ENCODE measurements at places on chromosomes 7 and 10.

- no peak for DNase-seq
Measured at GRCh38 chr10:3330663-3331062, 158.1 kb upstream of the PITRM1 start.

DNA sequence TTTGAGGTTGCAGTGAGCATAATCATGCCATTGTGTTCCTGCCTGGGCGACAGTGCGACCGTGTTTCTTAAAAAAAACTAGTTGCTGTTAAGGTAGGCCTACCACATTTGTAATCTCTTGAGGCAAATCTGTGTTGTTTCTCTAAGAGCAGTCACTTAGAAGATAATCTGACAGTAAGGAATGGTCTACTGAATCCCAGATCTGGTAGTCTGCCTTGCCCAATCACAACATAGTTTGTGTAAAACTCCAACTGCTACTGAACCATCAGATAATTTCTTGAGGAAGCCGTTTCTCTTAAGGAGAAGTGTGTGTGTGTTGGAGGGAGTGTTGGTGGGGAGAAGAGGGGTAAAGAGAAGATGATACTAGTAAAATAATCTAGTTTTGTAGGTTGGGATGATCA, 5.0 kb downstream of the NRF1 start:
- no peak for DNase-seq

DNA sequence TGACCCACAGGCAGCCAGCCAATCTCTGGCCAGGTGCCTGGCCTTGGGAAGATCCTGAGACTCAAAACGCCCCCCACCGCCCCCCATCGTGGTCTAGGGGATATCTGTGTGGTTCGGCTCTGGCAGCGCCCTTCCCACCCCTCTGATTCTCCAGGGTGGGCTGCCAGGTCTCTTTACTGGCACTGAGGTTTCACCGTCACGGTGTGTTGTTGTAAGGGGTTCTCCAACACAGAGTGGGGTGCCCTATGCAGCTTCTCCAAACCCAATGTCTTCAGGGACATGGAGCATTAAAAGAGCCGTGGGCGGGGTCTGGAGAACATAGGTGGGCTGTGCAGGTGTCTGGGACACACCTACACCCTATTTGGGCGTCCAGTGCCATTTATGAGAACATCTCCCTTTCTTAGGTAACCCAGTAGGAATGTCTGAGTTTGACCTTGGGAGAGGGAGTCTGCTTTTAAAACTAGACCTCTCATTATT, 1.5 kb downstream of the MAFK start:
- DNase-seq, result no peak

DNA sequence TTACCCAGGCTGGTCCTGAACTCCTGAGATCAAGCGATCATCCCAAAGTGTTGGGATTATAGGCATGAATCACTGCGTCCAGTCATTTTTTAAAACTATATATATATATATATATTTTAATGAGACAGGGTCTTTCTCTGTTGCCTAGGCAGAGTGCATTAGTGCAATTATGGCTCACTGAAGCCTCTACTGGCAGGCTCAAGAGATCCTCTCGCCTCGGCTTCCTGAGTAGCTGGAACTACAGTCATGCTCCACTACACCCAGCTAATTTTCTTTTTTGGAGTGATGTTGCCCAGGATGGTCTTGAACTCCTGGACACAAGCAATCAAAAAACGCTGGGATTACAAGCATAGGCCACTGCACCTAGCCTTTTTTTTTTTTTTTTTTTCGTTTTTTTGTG, 55.3 kb upstream of the KAT6B start:
- no peak for DNase-seq

GRCh38 chr10:3118641-3119091, 51.3 kb downstream of the PFKP start:
- DNase-seq, result no peak

Data from NCI-H510A (cell line).